Sigmoid colon (tissue), 7 donors: ENCODE measurements at places on chromosomes 11 and 22. TPM values are rescaled to one million over a fixed set of nuclear protein-coding genes. Genes with fewer than 3 reads are reported as not detected.

DNA sequence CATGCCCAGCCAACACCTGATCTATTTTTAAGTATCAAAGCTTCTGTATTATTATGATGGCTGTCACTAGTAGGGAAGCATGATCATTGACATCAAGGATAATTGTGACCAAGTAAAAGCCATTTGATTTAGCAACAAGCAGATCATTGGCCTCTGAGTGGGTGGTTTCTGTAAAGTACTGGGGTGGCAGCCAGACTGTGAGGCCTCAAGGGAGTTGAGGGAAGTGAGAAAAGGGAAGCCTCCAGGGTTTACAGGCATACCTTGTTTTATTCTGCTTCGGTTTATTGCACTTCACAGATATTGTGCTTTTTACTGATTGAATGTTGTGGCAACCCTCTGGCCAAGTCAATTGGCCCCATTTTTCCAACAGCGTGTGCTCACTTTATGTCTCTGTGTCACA lies 60.1 kb downstream of the PRR5L start:
- H3K27ac ChIP-seq: no peak overlapping the region
- H3K4me3 ChIP-seq: no peak overlapping the region
- no peaks in the 10 kb centered on the region for H3K36me3 ChIP-seq
- no peak for DNase-seq

DNA sequence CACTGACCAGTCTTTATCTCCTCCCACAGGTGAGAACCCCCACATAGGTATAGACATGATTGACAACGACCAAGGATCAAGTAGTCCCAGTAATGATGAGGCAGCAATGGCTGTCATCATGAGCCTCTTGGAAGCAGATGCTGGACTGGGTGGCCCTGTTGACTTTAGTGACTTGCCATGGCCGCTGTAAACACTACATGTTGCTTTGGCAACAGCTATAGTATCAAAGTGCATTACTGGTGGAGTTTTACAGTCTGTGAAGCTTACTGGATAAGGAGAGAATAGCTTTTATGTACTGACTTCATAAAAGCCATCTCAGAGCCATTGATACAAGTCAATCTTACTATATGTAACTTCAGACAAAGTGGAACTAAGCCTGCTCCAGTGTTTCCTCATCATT lies 76.5 kb downstream of the BTBD10 start:
- no peak overlapping the region for H3K27ac ChIP-seq
- no peak overlapping the region for H3K4me3 ChIP-seq
- H3K36me3 ChIP-seq: peaks cover 9% of the 10 kb centered on the region
- no peaks in the 10 kb centered on the region for H3K27me3 ChIP-seq

- H3K4me3 ChIP-seq: peak overlapping the region; percentile 97
- peaks cover 62% of the 10 kb centered on the region for H3K4me1 ChIP-seq
- H3K36me3 ChIP-seq: no peaks in the 10 kb centered on the region
- DNase-seq: peak; percentile 91
- peak overlapping the region; percentile 97 for H3K27ac ChIP-seq
Observed at GRCh38 chr11:75350743-75351540, 519 bp downstream of the ARRB1 start.

DNA sequence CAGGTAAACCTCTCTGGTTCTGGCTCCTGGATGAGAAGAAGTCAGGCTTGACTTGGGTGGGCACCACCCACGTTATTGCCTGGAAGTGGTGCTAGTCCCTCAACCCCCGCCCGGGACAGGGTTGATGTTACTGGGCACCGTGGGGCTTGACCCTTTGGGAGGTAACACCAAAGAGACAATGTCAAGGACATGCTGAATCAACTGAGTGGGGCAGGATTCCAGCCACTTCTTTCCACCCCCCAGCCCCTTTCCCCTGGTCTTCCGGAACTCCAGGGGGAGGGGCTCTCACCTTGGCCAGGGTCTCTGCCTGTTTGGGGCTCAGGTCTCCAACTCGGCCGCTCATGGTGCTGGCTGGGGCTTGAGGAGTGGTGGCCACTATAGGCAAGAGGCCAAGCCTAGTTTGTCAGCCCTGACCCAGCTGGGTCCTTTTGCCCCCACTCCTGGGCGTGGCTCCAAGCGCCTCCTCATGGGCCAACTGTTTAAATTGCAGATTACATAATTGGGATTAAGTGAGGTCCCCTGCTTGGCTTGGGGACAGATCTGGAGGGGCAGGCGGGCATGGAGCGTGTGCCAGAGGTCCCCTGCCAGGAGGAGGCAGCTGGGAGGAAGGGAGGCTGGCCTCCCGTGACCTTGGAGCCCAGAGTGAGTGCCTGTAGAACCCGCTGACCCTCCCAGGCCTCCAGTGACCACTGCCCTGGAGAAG lies at the start of gene SEC14L3:
Gene SEC14L3 (minus strand): TSS at position 402 of the 703 bp plus-strand sequence. CDS start 59 bp downstream, at position 343.
- H3K4me1 ChIP-seq: no peaks in the 10 kb centered on the region
- H3K4me3 ChIP-seq: no peak within 1 kb of the TSS
- H3K36me3 ChIP-seq: no peaks in the 10 kb centered on the region
- no peaks in the 10 kb centered on the region for H3K27me3 ChIP-seq
- no peak within 1 kb of the TSS for H3K27ac ChIP-seq
- no peak for DNase-seq

The OR52B2 gene
- total RNA-seq: not detected

GRCh38 chr11:35982061-35982460 lies 38.2 kb downstream of the LDLRAD3 start:
- no peak for DNase-seq
- H3K4me3 ChIP-seq: no peak overlapping the region
- peak overlapping the region; percentile 23 for H3K27ac ChIP-seq
- H3K36me3 ChIP-seq: no peaks in the 10 kb centered on the region
- H3K4me1 ChIP-seq: peaks cover 19% of the 10 kb centered on the region

GRCh38 chr11:82959987-82960778 lies 58.6 kb downstream of the DDIAS start:
- no peak overlapping the region for H3K4me3 ChIP-seq
- no peaks in the 10 kb centered on the region for H3K36me3 ChIP-seq
- no peaks in the 10 kb centered on the region for H3K4me1 ChIP-seq

GRCh38 chr11:96105197-96105895 lies 181.4 kb upstream of the MTMR2 start:
- no peaks in the 10 kb centered on the region for H3K36me3 ChIP-seq
- H3K27me3 ChIP-seq: no peaks in the 10 kb centered on the region
- H3K27ac ChIP-seq: no peak overlapping the region

The PDGFD gene
- total RNA-seq: 10.7 TPM

- H3K27ac ChIP-seq: no peak overlapping the region
- peaks cover 35% of the 10 kb centered on the region for H3K27me3 ChIP-seq
- H3K36me3 ChIP-seq: no peaks in the 10 kb centered on the region
- no peak overlapping the region for H3K4me3 ChIP-seq
Observed at GRCh38 chr22:37320726-37321677, 38.7 kb downstream of the CYTH4 start.

GRCh38 chr11:12026331-12027211 lies 18.1 kb upstream of the DKK3 start:
- peaks cover 6% of the 10 kb centered on the region for H3K4me1 ChIP-seq
- no peak overlapping the region for H3K27ac ChIP-seq
- H3K36me3 ChIP-seq: no peaks in the 10 kb centered on the region
- no peak overlapping the region for H3K4me3 ChIP-seq
- no peaks in the 10 kb centered on the region for H3K27me3 ChIP-seq

GRCh38 chr11:73391665-73392064 lies 15.5 kb downstream of the RELT start:
- no peaks in the 10 kb centered on the region for H3K27me3 ChIP-seq
- H3K36me3 ChIP-seq: no peaks in the 10 kb centered on the region
- H3K27ac ChIP-seq: no peak overlapping the region
- no peaks in the 10 kb centered on the region for H3K4me1 ChIP-seq

DNA sequence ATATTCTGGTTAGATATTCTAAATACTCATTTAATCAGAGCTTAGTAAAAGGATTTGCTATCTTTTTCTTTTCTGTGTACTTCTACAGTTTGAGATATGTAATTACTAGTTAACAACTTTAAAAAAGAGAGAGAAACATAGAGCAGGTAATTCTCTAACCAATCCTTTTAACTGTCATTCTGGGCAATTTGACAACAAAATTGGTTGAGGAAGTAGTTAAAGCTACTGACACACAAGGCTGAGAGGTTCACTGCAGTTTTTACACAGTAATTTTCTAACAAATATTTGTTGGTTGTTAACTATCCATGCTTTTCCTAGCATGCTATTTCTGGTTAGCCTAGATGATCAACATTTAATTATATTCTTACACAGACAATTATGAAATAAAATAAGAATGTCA lies 3.6 kb downstream of the SOX6 start:
- H3K27me3 ChIP-seq: no peaks in the 10 kb centered on the region
- peaks cover 21% of the 10 kb centered on the region for H3K4me1 ChIP-seq
- no peak overlapping the region for H3K4me3 ChIP-seq
- H3K36me3 ChIP-seq: no peaks in the 10 kb centered on the region
- DNase-seq: no peak

DNA sequence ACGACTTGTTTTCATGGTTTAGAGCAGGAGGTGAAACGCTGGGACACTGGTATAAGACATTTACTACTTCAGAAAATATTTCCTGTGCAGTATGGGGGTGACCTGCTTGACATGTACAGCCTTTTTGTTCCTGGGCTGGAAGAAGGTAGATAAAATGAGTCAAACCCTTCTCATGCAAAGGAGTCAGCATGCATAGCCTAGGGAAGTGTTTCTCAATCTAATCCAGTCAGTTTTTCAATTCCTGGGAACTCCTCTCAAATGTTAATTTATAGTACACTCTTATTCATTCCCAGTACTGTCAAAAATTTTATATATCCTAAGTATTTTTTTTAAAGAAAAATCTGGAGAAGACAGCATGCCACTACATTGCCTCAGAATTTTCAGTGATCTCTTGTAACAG lies 154.7 kb upstream of the GUCY1A2 start:
- DNase-seq: no peak
- H3K27me3 ChIP-seq: no peaks in the 10 kb centered on the region
- H3K27ac ChIP-seq: no peak overlapping the region

DNA sequence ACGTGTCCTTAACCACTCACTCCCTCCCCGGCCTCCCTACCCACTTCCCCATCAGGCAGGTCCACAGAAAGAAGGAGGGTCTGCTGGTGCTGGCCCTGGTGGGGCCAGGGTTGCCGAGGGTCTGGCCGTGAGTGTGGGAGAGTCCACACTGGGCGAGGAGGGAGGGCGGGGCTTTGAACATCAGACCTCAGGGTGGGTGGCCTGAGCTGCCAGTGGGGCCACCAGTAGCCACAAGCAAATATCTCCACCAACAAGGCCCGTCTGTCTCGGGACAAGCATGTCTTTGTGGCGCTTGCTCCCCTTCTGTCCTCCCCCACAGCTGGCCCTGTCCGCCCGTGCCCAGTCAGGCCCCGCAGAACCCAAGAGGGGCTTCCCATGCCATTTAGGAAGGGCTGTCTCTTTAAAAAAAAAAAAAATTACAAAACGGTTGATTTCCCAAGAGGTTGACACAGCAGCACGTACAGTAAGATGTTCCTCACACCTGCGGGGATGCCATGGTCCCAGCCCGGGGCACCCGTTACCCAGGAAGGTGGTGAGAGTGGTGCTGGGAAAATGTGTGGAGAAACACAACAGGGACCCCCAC lies 17.7 kb upstream of the TALDO1 start:
- H3K4me3 ChIP-seq: no peak overlapping the region
- H3K27ac ChIP-seq: no peak overlapping the region
- peaks cover 17% of the 10 kb centered on the region for H3K27me3 ChIP-seq

DNA sequence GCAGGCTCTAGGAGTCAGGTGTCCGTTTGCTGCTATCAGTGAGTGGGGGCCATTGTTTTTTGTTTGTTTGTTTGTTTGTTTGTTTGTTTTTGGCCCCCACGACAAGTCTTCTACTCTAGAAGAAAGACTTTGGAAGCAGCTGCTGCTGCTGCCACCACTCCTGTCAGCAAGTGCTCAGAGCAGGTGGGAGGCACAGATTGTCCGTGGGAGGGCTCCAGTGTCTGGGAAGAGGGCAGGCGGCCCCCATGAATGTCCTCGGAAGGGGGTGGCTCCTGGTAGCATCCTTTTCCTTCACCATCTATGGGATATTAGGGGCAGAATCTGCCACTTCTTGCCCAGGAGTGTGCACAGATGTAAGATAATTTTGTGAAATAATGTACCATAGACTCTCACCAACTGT lies 37.8 kb upstream of the YWHAH start:
- H3K4me3 ChIP-seq: no peak overlapping the region
- no peaks in the 10 kb centered on the region for H3K4me1 ChIP-seq
- no peaks in the 10 kb centered on the region for H3K36me3 ChIP-seq
- H3K27me3 ChIP-seq: no peaks in the 10 kb centered on the region

The C11orf87 gene
- total RNA-seq: not detected

DNA sequence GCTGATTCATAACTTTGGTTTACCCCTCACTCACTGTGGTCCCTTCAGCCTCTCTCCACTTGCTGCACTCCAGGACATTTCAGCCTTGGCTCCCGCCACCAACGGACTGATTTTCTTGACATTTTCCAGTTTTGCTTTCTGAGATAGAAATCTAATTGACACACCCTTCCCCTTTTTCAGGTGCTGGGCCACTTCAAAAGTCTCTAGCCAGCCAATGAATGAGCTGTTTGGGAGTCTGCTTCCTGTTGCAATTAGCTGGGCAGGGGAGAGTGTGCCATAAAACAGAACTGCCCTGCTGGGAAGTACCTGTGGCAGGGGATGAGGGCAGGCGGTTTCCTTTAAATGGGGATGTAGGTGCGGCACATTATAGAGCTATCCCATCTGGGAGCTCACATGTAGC lies 21.1 kb upstream of the PLET1 start:
- H3K27me3 ChIP-seq: no peaks in the 10 kb centered on the region
- no peaks in the 10 kb centered on the region for H3K4me1 ChIP-seq
- H3K27ac ChIP-seq: no peak overlapping the region
- no peak overlapping the region for H3K4me3 ChIP-seq

The OR51B2 gene
- not detected for total RNA-seq

The SCN3B gene
- total RNA-seq: 3.0 TPM

GRCh38 chr11:66388780-66389386 lies 17.3 kb upstream of the SLC29A2 start:
- H3K4me1 ChIP-seq: peaks cover 3% of the 10 kb centered on the region
- no peaks in the 10 kb centered on the region for H3K36me3 ChIP-seq
- H3K4me3 ChIP-seq: no peak overlapping the region
- no peak overlapping the region for H3K27ac ChIP-seq
- no peaks in the 10 kb centered on the region for H3K27me3 ChIP-seq
- DNase-seq: peak; percentile 79

DNA sequence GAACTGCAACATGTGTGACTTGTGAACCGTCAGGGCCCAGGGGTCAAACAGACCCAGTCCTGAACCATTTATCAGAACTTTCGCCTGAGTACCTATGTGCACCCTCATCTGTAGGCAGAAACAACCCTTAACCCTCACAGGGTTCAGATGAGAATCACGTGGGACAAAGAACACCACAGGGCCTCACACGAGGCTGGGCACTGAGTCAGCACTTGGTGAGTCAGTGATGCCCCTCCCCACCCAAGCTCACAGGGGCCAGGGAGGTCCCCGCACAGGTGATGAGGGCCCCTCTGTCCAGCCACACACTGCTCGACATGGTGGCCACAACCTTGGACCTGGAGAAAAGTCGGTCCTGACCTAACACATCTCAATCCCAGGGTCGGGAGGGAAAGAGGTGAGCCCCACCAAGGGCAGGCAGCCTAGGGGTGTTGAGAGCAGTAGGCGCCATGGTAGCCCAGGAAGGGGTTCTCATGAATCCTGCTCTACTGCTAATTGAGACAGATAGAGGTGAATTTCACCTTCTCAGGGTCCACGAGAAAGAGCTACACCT lies 176.4 kb downstream of the SHANK2 start:
- H3K4me3 ChIP-seq: no peak overlapping the region
- no peak for DNase-seq
- no peaks in the 10 kb centered on the region for H3K4me1 ChIP-seq
- H3K27me3 ChIP-seq: no peaks in the 10 kb centered on the region

The CDKN1C gene
- total RNA-seq: 43.5 TPM

GRCh38 chr22:49924113-49924833 lies 5.8 kb downstream of the CRELD2 start:
- H3K27ac ChIP-seq: no peak overlapping the region
- peaks cover 4% of the 10 kb centered on the region for H3K36me3 ChIP-seq
- H3K4me1 ChIP-seq: peaks cover 8% of the 10 kb centered on the region
